ENCODE measurements at places on chromosomes 13 and 19. TPM values are rescaled to one million over a fixed set of nuclear protein-coding genes. Genes with fewer than 3 reads are reported as not detected.

The EDDM13 gene
- total RNA-seq, result not detected

The COX7A1 gene
- not detected for total RNA-seq

The EVI5L gene
- 1.9 TPM for total RNA-seq

The ZIC2 gene
- 5.4 TPM for total RNA-seq

The KLK3 gene
- not detected for total RNA-seq

The CD33 gene
- not detected for total RNA-seq

The C5AR1 gene
- total RNA-seq, result 3.3 TPM

The CPAMD8 gene
- total RNA-seq, result 0.05 TPM

The SLC5A5 gene
- total RNA-seq, result 0.35 TPM

The MKNK2 gene
- 44.4 TPM for total RNA-seq

The ZNF730 gene
- total RNA-seq, result not detected

The C19orf38 gene
- total RNA-seq, result 0.18 TPM

The CYP4F3 gene
- total RNA-seq, result 3.9 TPM

The SHD gene
- total RNA-seq, result 0.14 TPM

The C2CD4C gene
- total RNA-seq, result 0.53 TPM

The SPACA4 gene
- not detected for total RNA-seq

The LSM7 gene
- total RNA-seq, result 126 TPM
